Stimulated activated CD8-positive, alpha-beta memory T cell treated with anti-CD3 and anti-CD28 coated beads, Interleukin-2, amount 100 ng/mL, for 48 hours (primary cell): ENCODE measurements at places on chromosomes 2 and 18.

- no peak for DNase-seq
Observed at GRCh38 chr2:61172671-61173070, 10.7 kb downstream of the C2orf74 start.

GRCh38 chr2:59879700-59880131 lies 673.7 kb downstream of the BCL11A start:
- no peak for DNase-seq

- DNase-seq = peak; percentile 9
Observed at GRCh38 chr2:173076581-173077345, 1.1 kb downstream of the MAP3K20 start.

GRCh38 chr2:158975271-158975921 lies 7.0 kb downstream of the TANC1 start:
- no peak for DNase-seq

DNA sequence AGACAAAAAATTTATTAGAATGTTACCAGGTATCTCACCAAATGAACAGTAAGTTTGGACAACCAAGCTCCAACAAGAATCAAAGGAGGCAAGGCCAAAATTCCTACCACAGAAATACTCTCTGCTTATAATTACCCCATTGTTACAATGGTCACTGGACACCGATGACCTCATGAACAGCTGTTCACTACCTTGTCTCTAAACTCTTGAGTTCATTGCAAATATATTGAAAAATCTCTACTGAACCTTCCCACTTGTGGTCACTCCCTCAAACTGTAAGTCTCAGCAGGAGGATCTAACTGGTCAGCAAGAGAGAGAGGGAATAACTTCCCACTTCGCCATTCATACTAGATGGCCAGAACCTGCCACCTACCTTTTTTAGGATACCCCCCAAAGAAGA lies 50.0 kb downstream of the ERBB4 start:
- DNase-seq = no peak

DNA sequence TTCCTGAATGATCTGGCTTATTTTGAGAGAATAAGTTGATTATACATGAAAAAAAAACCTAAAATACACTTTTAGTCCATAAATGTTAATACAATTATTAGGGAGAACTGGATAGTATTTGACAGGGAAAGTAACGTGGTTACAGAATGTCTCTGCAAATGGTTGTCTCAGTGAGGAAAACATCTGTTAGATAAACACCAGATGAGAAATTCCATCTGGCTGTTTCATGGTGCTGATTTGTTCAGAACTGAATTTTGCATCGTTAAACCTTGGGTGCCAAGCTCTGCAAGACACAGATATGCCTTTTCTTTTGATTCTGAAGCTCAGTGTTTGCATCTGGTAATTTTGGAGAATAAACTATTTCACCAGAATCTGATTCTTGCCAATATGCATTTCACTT lies 90.4 kb downstream of the SCN3A start:
- DNase-seq = no peak

GRCh38 chr2:128293426-128293755 lies 25.3 kb downstream of the HS6ST1 start:
- DNase-seq = no peak

GRCh38 chr2:18626256-18626668 lies 36.9 kb upstream of the NT5C1B start:
- DNase-seq = no peak

DNA sequence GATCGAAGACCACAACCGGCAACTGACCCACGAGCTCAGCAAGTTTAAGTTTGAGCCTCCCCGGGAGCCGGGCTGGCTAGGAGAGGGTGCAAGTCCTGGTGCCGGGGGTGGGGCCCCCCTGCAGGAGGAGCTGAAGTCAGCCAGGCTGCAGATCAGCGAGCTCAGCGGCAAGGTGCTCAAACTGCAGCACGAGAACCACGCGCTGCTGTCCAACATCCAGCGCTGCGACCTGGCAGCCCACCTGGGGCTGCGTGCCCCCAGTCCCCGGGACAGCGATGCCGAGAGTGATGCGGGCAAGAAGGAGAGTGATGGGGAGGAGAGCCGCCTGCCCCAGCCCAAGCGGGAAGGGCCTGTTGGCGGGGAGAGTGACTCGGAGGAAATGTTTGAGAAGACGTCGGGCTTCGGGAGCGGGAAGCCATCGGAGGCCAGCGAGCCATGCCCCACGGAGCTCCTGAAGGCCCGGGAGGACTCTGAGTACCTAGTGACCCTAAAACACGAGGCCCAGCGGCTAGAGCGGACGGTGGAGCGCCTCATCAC lies 78.7 kb downstream of the MTCL1 start:
- no peak for DNase-seq

DNA sequence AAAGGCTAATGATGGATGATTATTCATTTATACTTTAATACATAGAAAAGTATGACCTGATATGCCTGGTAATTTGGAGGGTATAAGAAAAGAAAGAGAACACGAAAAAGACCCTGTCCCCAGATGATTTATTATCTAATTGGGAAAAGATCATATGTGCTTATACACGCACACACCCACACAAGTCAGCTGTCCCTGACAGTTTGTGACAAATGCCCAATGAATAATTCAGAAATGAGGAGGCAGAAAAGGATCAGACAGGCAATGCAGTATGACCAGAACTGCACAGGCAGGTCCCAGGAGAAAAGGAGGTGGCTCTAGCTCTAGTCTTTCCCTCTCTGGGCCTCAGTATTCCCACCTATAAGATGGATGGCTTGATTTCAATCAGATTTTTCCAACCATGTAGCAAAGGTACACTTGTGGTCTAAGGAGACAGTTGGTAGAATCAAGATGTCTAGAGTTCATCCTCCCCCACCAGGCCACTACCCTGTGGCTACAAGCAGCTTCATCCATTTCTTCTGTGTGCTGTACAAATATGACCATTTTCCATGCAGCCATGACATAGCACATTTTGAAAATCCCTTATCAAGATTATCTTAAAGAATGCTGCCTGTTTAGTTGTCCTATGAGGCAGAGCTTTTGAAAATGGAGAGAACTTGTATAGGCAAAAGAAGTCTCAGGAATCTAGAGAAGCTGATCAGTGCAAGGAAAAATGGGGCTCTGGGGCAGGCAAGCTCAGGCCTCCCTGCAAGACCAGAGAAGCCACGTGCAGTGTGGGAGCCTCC lies 19.7 kb downstream of the CYRIA start:
- no peak for DNase-seq

- DNase-seq = no peak
Observed at GRCh38 chr2:85273738-85274731, 53.8 kb downstream of the TGOLN2 start.

- peak; percentile 17 for DNase-seq
Observed at GRCh38 chr2:206274434-206275311, at the start of gene ZDBF2. Gene ZDBF2 (plus strand): TSS chr2:206274663. CDS start chr2:206281850, 7,187 bp downstream.

- DNase-seq = no peak
Observed at GRCh38 chr2:240284503-240285259, 144.2 kb upstream of the OTOS start.

- DNase-seq = no peak
Observed at GRCh38 chr2:178142274-178143065, 30.2 kb downstream of the RBM45 start.

DNA sequence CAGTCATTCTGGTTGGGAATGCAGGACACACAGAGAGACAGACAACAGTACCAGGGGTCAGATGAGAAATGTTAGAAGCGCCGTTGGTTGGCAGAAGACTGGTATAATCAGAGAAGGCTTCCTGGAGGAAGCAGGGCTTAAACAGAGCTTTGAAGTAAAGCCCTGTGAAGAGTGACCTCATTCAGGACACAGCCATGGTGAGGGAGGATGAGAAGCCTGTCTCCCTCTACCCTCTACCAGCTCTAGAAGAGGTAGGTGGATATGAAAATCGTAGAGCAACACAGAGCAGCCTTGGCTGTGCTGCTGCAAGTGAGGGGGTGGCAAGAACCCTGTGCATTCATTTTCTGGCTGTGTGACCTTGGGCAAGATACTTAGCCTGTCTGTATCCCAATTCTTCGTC lies 14.2 kb downstream of the TET3 start:
- DNase-seq = no peak

GRCh38 chr2:63270717-63271116 lies 220.1 kb downstream of the OTX1 start:
- DNase-seq = no peak

- DNase-seq = no peak
Observed at GRCh38 chr2:134103196-134103595, 150.7 kb upstream of the MGAT5 start.

GRCh38 chr18:50734886-50735285 lies 84.9 kb downstream of the MRO start:
- no peak for DNase-seq

GRCh38 chr18:59516356-59517155 lies 157.5 kb upstream of the LMAN1 start:
- no peak for DNase-seq

DNA sequence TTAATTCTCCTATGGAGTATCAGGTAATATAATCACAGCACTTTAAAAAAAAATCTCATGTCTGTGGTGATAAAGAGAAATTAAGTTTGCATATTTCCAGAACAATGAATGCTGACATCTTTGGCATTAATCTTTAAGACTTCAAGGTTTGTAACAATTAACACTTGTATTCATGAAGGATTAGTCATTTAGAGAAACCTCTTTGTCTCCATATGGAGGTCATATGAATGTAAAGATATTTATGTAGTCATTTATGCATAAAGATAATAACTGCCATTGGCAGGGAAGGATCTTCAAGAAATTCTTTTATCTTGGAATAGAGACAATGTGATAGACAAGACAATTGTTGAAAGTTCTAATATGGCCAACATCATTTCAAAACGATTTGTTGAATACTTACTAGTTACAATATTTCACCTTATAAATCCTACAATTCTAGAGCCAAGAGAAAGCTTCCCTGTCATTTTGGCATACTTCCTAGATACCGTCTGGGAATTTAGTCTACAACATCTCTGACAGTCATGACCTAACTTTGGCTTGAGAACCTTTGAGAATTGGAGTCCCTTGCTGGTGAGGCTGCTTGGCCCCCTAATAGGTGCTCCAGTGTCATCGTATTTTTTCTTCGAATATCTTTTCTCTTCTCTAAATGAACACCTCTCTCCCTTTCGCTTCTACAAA lies 33.6 kb downstream of the RASGRP3 start:
- DNase-seq = no peak

- DNase-seq = no peak
Observed at GRCh38 chr2:36762764-36763490, 66.4 kb downstream of the VIT start.

DNA sequence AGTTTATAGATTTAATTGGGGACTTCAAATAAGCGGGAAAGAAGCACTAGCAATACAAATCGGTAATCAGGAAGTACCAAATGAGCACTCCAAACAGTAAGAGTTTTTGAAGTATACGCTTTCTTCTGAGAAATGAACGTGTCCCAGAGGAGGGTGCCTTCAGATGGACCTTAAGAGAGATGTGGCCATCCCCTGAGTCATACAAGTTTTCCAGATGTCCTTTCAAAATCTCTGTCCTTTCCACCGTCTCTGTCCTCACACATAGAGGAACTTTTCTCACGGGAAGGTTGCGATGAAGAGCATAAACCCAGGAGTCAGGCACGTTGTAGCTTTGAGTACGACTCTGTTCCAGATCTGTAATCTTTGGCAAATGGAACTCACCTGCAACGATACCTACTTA lies 1.7 kb upstream of the SMAD2 start:
- DNase-seq = no peak

DNA sequence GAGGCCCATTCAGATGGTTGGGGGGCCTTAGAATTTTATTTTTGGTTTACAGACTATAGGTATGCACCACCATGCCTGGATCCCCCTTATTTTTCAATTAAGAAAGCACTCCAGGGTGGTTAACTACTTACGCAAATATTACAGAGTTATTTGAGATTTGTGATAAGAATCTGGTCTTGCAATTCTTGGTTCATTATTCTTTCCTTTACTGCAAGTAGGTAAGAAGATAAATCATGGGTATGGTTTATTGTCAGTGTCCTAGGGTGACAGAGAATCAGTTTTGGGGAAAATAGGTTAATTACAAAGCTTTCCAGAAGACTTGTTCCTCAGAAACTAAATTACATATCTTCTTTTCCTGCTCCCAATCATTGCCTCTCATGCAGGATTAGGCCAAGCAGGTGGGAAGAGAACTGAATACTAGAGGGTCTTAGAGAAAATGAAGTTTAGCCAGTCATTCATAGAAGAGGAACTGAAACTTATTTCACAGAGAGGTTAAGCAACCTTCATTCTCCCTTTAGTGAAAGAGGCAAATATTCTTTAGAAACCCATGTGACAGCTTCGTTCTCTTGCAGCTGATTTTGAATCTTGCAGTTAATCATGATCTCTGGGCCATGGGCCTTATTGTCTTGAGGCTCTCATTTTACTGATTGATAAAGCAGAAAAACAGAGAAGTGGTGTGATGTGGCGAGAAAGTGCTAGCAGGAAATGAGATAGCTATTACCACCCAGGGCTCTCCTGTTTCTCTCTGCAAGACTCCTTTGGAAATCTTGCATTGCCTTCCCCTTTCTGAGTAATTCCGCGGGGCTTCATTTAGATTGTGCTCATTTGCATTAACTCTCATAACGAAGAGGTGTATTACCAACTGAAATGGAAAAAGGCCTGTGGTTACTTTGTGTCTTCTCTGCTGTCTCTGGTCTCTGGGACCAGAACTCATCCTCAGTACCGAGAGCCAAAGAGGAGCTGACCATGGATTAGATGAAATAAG lies 44.8 kb upstream of the ARHGAP25 start:
- DNase-seq = peak; percentile 7

GRCh38 chr2:189092936-189093335 lies 86.6 kb downstream of the COL5A2 start:
- no peak for DNase-seq

DNA sequence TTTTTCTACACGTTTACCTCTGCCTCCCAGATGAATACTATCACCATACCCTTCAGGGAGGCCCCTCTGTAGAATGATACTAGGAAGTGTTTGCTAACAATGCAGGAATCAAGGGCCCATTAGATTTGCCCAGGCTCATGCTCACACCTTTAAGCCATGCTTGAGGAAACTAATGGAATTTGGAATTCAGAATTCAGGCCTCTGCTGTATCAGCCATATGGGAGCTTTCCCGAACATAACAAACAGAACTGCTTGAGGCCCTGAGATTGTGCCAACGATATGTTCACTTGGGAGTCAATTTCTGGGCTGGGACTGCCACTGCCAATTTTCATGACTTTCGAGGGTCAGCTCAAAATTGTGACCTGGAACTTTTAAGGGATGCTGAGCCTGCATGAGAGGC lies 282.5 kb downstream of the CLIP4 start:
- no peak for DNase-seq

DNA sequence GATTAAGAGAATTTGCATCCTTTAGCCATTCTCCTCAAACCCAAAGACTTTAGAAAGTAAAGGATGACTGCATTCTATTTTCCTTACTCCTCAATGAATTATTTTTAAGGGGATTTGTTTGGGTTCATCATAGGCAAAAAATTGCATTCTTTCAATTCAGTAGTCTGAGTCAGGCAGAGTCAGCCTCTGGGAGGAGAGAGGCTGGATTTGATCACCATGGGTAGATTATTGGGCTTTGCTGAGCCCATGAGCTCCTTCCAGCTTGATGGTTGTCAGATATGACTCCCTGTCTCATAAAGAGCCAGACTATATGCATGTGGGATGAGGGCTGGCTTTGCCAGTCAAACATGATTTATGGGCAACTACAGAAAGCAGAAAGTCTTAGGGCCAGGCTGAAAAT lies 101.2 kb downstream of the KCNS3 start:
- DNase-seq = no peak
